ENCODE measurements at places on chromosomes 1 and 21.

GRCh38 chr1:33220676-33221384 lies 35.5 kb upstream of the ZNF362 start:
- no peak for DNase-seq

DNA sequence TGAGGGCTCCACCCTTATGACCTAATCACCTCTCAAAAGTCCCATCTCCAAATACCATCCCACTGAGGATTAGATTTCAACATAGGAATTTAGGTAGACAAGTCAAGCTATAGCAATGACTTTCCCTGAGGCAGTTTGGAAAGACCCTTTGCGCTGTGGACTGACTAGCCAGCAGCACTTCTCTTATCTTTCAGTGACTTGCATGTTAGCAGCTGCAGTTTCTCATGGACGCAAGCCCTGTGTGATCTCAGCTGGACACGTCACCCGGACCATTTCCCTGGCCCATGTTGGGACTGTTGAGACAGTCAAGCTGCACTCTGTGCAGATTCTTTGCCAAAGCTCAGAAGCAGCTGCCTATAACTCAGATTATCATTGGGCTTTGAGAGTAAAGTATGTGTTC lies 408.1 kb upstream of the USP24 start:
- no peak for DNase-seq

DNA sequence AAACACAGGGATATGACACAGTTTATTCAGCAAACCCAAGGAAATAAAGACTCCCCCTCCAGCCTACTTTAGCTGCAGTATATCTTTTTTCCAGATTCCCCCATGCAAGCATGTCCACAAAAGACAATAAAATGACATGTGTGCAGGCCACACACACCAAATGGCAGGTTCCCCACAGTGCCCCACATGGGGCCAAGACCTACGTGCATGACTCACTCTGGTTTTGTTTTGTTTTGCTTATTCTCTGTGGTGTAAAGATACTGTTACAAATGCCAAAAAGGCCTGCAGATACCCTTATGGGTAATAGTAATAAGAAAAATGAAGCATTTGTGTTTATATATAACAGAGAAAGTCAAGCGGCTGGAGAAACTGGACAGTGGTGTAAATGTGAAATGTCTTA lies 71.6 kb downstream of the RD3 start:
- DNase-seq: no peak

DNA sequence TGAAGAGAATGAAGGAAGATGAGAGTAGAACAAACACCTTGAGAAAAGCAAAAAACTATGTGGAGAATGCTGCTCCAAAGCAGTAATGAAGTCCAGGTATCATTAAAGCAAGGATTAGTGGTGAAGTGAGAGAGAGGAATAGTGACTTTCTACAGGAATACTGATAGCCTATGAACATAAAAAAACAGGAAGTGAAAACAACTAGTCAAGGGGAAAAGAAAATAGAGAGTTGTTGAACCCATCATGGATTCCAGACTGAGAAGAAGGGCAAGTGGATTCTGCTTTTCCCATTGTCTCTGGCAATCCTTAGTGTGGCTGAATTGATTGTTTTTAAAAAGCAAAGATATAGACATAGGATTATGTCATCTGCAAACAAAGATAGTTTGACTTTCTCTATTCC lies 119.9 kb upstream of the LHX8 start:
- DNase-seq: no peak

DNA sequence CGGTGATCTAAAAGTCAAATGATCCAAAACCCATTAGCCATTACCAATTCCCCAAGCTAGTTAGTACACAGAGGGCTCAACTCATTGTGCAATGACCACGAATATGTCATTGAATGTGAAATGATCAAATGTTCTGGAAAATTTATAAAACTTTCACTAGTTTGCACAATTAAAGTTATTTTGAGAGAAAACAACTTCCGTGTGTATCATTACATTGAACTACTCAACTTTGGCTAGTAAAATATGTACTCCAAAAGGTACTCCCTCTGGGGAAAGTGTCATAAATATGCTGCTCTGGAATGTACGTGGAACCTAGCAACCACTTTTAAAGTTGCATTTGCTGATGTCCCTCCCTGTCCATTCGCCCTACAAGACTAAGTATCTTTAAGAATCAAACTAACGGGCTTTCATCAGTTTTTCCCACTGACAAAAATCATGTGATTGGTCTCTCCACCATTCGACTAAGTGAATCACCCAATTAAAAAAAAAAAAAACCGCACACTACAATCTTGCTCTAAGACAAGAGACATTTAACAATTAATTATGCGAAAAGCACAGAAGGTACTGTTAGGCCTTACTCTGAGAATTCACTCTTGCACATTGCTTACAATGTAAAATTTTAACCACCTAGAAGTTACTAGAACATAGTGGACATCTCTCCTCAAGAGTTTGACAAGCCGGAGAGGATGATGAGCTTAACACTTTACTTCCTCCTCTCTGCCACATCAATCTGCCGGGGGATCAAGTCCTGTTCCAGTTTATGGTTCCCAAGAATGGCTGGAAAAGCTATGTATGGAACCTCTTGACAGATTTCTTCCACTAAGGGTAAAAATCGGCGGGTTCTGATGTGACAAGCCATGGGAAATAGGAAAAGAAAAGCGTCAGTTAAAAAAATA lies 1.2 kb downstream of the ACBD3 start:
- DNase-seq: no peak

DNA sequence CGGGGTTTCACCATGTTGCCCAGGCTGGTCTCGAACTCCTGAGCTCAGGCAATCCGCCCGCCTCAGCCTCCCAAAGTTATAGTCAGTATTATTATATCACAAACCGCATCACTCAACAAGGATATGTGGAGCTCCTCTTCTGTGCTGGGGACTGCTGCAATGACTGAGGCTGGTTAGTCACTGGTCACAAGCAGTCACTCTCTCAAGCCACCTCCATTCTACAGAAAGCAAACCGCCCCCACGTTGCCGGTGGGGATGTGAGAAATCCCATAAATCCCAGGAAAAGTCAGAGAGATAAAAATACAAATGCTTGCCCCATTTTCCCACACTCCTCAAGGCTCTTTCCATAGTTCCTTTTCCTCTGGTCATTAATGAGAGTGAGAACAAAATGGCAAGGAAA lies 155.7 kb downstream of the ADSS2 start:
- DNase-seq: no peak

GRCh38 chr1:113391649-113392271 lies 1.4 kb downstream of the MAGI3 start:
- DNase-seq: no peak

- peak; percentile 19 for DNase-seq
Measured at GRCh38 chr1:200488375-200489165, 78.7 kb upstream of the ZNF281 start.

- DNase-seq: peak; percentile 34
Measured at GRCh38 chr1:198681831-198682759, 43.3 kb downstream of the PTPRC start.

- DNase-seq: no peak
Measured at GRCh38 chr1:214989341-214989740, 93.2 kb upstream of the KCNK2 start.

DNA sequence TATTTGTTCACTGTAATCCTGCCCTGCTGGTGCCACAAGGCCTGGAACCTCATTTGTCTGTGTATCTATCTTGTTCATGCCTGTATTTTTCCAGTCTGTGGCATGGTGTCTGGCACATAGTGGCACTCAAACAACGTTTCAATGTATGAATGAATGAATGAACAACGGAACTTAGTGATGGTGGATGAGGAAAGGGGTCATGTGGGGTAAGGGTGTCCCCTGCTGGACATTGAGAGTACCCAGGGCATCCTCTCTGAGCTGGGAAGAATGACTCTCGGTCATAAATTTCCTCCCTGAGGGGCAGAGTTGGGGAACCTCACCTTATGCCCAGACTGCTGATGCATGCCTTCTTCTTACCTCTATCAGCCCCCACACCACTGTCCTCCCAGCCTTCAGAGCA lies 18.9 kb upstream of the ZNF683 start:
- DNase-seq: no peak

DNA sequence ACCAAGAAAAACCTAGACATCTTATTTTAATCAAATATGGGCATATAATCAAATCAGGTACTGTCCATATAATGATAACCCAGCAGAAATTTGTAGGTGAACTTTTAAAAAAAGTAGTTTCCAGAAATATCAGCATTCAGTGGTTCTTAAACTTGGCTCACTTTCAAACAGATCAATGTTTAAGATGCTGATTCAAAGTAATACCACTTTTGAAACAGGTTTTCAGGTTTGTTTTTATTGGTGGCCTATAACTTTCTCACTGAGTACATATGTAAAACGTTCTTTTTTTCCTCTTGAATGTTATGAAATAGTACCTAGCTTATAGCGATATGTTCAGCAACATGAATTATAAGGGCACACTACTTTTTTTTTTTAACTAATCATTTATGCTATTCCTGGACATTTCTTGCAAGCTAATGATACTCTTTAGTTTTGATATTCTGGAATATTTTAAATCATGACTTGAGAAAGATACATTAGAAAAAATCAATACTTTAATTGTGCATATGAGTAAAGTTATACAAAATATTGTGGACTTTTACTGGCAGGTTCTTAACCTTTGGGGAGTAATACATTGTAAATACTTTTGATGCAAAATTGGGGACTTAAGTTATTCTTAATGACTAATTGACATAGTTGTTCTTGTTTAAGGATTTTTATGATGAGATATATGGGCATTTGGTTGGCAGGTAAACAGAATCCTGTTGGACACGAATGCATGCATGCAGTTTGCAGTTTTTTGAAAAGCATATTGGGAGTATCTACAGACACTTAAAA lies 3.0 kb downstream of the NFIA start:
- DNase-seq: no peak

Data from NCI-H446 treated with DMSO at 0.1 percent for 48 hours (cell line).